ENCODE measurements at places on chromosomes 13 and 19.

GRCh38 chr19:38206928-38207327, 17.1 kb downstream of the DPF1 start:
- no peak for DNase-seq

DNA sequence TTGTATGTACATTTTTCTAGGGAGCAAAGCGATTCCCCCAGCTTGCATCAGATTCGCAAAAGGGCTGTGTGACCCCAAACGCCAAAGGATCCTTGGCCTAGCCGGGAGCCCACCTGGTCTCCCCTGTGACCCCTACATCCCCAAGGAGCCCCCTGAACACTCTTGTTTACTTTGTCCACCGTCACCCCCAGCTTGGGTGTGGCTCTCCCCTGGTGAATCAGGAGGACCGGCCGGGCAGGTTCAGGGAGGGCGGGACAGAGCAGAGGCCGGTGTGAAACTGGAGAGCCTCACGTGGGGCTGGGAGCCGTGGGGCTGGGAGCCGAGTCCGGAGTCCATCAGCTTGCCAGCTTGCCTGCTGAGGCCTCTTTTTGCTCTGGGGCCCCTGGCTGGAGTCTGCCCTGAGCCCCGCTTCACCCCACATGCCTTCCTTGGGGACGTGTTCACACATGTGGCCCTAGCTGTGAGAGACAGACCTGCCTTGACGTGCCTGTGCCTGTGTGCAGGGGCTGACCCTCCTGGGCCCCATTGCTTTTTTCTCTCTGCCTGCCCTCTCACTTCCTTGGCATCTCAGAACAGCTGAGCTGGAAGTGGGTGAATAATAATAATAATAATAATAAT, 2.0 kb downstream of the ITPKC start:
- DNase-seq: peak; percentile 54

DNA sequence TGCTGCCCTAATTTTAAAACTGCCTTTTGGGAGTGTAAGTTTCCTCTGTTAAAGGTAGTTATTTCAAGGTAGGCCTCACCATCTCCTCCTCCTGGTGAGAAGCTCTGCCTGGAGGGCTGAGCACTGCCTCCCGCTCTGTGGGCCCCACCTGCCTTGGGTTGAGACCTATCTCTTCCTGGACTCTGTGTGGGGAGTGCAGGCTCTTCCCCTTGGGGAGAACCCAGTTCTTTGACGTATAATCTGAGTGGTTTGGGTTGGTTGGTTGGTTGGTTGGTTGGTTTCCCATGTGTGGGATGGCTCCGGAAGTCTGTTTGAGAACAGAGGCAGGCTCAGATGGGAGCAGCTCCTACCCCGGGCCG, 39.1 kb downstream of the ACTN4 start:
- DNase-seq: no peak

GRCh38 chr13:35140831-35141230, 198.8 kb downstream of the NBEA start:
- no peak for DNase-seq

DNA sequence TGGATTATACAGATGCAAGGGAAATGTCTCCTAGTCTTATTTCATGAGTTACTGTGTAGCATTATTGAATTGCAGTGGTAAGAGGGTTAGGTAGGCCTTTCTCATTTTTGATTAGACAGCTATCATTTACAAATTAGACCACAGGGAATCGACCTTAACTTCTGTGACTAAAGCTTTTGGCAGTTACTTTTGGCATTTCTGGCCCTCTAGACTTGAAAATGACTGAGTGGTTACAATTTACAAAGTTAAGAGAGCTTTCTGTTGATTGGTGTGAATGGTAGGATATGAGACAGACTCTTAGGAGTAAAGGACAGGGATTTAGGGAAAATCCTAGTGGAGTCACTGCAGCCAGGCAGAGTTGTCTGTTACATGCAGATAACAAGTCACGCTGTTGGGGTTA, 86.1 kb downstream of the GGACT start:
- DNase-seq: no peak

DNA sequence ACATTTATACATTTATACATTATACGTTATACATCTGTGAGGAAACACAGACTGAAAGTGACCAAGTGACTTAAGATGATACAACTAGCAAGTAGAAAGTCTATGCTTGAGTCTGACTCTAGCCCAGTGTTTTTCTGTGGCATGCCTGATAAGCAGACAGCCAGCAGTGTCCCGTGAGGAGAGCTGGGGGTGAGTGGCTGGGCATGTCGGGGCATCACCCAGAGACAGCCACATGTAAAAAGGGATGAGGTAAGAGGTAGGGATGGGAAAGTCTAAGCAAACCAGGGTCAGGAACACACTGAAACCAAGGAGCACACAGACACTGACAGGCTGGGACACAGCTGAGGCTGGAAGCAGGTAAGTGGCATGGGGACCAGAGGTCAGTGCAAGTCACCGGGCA, 333.2 kb downstream of the FOXO1 start:
- DNase-seq: no peak
